ENCODE measurements at places on chromosomes 12 and 14.

DNA sequence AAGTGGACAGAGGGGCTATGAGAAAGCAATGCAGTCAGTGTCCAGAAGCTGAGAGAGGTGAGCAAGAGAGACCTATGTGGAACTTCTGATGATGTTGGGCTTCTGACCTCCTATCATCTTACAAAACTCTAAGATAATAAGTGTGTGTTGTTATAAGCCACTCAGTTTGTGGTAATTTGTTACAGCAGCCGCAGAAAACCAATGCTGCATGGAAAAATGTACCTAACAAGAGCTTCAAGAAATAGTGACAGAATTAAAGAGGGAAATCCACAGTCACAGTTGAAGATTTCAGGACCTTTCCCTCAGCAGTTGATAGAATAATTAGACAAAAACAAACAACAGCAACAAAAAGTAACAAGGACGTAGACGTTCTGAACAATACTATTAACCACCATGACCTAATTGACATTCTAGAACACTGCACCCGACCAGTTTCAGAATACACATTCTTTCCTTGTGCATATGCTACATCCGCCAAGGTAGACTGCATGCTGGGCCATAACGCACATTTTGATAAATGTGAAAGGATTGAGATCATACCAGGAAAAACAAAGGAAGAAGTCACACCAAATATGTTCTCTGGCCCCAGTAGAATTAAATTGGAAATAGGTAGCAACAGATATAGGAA, 1.8 kb upstream of the EVL start:
- no peak for DNase-seq

- DNase-seq, result no peak
Measured at GRCh38 chr12:53626702-53627169, 554 bp upstream of the ATF7 start.

- DNase-seq, result no peak
Measured at GRCh38 chr12:94286583-94287244, 138.3 kb downstream of the PLXNC1 start.

DNA sequence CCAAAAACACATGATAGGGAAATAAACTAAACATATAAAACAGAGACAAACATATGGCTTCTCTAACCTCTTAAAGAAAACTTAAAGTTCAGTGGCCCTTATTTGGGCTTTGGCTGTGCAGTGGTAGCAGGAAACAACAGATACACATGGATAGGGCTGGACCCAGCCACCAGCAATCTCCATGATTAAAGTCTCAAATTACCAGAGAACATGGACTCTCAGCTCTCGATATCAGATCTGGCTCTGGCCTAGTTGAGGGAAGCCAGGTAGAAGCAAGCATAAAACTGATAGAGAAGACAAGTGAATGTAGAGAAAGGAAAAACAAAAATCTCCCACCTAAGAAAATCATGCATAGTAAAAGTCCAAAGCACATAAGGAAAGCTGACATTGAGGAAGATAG, 164.8 kb downstream of the ITPR2 start:
- no peak for DNase-seq

- no peak for DNase-seq
Measured at GRCh38 chr14:24978862-24979724, 70.9 kb downstream of the STXBP6 start.

GRCh38 chr14:64293976-64294671, at the start of gene ESR2:
Gene ESR2, minus strand, starts transcription at chr14:64294371. Its CDS starts 11,386 bp downstream, at chr14:64282985.
- DNase-seq, result peak; percentile 19

DNA sequence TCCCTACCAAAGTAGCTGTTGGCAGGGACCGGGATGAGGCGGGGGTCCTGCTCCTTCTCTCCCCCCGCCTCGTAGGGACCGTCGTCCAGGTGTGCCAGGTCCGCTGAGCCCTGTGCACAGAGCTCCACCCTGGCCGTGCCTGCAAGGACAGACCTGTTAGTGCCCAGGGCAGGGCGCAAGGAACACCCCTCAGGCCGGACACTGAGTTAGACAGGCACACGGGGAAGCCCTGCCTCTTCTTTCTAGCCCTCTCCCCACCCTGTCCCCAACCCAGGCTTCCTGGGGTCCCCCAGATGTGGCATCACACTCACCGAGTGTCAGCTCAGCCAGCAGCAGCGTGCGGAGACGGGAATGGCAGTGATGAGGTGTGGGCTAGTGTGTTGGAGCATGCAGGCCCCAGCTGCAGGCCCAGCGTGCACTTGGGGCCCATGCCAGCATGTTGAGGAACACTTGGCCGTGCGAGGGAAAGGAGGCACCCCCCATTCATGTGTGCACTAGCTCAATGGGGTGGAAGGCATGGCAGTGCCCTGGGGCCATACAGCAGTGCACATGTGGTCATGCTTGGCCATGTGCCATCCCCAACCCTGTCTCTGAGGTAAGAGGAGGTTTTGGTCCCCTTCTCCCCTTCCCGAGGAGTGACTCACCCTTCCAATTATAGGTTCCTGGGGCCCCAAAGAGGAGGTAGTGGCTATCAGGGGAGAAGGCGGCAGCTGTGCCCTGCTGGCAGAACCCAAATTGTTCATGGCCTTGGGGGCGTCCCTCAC, 7.3 kb downstream of the ITGA7 start:
- no peak for DNase-seq

GRCh38 chr14:29102266-29102665, 335.7 kb downstream of the FOXG1 start:
- no peak for DNase-seq

DNA sequence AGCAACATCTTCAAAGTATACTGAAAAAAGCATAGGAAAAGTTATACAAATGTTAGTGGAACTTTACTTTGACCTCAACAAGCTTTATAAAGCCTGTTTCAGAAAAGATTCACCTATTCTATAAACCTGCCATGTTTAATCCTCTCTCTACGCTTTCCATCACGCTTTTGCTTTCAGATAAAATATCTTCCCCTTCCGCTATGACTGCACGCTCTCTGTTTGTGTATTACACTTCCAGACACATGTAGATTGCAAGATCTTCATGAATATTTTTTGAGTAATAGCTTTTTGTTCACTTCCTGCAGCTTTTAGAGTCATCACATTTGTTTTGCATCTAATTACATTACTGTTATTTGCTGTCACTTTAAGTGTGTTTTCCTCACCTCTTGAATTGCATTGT, 271.4 kb downstream of the RASSF9 start:
- DNase-seq, result no peak

DNA sequence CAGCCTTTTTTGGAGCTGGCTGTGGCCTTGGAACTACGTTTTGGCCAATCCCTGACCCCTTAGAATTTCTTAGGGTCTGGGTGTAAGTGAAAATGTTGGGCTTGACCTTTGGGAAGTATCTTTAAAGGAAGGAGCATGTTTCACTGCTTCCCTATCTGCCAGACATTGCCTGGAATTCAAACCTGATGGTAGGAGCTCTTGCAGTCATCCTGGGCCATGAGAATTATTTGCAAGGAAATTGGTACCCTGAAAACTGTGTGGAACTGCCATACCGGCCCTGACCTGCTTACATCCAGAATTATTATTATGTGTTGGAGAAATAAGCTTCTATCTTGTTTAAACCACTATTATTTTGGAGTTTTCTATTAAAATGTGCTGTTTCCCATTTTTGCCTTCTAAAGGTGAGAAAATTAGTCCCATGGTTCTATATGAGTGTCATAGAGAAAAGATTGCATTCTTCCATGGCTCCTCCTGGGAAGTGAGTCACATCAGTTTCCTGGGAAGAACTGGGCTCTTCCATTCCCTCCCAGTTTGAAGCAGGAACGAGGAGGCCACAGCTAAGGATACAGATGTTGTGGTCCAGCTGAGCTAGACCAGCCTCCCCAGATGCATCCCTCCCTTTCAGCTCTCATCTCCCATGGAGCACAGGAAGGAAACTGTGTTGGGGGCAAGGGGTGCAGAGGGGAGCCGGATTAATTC, 9.5 kb upstream of the PGF start:
- DNase-seq, result peak; percentile 78

- DNase-seq, result no peak
Measured at GRCh38 chr14:63632932-63633514, 8.6 kb downstream of the WDR89 start.

DNA sequence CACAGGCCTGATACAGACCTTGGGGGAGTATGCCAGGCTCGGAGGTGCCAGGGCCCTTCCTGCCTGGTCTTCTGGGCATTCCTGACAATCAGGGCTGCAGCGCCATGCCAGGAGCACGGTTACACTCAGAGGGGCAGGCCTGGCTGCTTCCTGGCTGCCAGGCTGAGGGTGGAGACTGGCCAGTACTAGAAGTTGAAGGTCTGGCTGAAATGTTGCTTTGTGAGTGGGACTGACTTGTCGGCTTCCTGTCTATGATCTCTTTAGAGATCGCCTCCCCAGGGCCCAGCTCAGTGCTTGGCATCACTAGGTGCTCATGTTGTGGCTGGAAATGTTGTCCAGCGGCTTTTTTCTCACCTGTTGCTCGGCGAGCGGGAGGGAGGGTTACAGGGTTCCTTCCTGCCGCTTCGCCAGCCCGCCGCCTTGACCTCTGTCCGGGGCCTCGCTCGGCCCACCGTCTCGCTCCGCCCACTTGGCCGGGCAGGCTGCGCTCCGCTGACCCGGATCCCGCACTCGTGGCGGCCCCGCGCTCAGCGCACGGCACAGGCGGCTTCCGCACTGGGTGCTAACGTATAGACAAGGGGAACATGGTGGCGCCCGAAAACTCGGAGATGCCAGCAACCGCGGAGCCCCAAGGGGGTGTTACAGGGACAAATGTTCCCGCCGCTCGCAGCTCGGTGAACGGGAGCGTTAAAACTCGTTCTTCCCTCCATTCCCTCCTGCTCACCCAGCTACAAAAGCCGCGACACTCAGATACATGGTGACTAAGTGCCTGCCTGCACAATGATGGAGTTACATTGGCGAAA, 32.6 kb downstream of the PAPLN start:
- peak; percentile 22 for DNase-seq

GRCh38 chr12:18345021-18345735, 83.9 kb downstream of the PIK3C2G start:
- DNase-seq, result peak; percentile 18

- DNase-seq, result no peak
Measured at GRCh38 chr14:76012354-76012753, 26.8 kb downstream of the IFT43 start.

DNA sequence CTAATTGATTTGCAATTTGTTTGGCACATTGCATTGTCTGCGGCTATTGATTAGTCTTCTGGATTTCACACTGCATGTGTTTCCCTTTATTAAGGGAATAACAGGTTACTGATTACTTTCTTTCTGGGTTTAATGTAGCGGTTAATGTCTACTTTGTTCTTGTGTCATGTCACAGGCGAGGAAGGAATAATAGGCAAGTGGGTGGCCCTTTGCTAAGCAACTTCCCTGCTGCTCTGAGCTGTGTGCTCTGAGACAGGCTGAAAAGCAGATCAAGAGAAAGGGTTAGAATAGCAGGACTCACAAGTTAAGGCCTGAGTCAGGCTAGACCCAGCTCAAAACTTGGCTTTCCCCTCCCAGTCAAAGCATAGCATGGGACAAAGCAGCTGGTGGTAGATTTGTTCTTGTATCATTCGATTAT, 77.2 kb downstream of the NKX2-1 start:
- DNase-seq, result no peak

- DNase-seq, result no peak
Measured at GRCh38 chr12:106714926-106715325, 59.6 kb upstream of the RIC8B start.

- DNase-seq, result no peak
Measured at GRCh38 chr12:103627189-103627855, 40.2 kb downstream of the STAB2 start.

DNA sequence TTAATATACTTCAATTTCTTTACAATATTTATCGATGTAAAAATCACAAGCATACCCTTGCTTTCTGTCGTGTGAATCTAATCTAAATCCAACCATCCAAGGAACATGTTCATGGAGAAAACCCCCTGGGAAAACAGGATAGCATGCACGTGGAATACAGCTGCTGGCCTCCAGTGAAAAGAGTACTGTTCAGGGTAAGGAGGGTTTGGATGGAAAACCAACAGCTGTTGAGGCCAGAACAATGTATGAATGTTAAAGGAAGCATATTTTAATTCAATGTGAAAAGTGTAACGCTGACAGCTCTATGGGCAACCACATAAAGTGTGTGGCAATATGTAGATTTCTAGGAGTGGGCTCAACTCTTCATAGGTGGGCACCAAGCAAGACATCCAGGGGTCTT, 344.0 kb downstream of the TMEM132D start:
- no peak for DNase-seq

DNA sequence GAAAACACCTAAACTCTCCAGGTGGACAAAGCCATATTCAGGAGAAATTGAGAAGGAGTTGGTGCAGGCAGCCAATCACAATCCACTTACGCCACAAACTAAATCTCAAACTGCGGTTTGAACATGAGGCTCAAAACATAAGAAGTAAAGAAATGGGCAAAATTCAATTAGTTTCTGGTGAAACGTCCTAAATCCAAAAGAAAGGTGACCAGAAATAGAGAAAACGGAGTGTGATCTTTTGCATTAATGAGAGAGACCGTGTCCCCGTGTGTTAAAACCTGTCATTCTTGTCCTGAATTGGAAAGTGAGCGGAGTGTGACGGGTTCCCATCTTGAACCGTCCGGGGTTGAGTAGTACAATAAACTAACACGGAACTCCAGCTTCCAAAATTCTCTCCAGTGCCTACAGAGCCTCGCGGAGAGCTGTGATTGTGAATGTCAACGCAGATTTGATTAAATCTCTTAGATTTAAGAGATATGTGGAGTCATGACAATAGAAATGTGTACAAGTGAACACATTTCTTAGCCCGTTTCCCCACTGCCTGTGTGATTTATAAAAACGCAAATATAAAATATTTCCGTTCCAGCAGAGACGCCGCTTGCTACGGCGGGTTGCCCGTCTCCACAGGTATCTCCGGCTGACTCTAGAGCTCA, 595 bp upstream of the METAP2 start:
- peak; percentile 47 for DNase-seq

DNA sequence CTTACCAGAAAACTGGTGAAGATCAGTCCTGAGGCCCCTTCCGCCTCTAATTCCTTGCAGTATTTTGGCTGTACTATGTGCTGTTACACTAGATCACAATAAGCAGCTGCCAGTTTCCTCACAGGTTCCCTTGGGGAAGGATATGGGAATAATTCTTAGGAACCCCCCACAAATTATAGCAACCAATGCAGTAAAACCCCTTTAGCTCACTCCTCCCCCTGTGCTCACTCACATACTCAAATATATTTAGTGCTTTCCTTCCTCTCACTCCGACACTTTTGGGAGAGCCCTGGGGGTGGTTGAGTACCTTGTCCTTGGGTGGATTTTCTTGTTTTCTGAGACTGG, 162.7 kb downstream of the ETV6 start:
- no peak for DNase-seq

GRCh38 chr14:57960946-57961785, 95.3 kb upstream of the SLC35F4 start:
- DNase-seq, result no peak

DNA sequence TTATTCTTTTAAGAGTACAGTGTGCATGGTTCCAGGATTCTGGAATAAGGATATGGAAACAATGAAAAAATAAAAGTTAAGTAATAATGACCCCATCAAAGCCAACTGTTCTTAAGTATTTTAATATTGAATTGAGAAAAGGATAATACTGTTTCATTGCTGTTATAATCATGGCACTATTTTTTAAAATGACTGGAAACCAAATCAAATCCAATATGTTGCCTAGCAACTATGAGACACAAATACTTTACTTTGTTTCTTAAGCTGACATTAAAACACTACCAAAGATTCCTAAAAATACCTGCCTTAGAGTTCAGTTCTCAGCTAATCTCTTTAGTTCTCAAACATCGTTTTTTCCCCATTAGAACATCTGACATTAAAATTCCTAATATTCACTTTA, 66.4 kb upstream of the OTOGL start:
- no peak for DNase-seq

Measured in fibroblast of skin of right biceps (primary cell).